ENCODE measurements at places on chromosomes 7 and 10.

DNA sequence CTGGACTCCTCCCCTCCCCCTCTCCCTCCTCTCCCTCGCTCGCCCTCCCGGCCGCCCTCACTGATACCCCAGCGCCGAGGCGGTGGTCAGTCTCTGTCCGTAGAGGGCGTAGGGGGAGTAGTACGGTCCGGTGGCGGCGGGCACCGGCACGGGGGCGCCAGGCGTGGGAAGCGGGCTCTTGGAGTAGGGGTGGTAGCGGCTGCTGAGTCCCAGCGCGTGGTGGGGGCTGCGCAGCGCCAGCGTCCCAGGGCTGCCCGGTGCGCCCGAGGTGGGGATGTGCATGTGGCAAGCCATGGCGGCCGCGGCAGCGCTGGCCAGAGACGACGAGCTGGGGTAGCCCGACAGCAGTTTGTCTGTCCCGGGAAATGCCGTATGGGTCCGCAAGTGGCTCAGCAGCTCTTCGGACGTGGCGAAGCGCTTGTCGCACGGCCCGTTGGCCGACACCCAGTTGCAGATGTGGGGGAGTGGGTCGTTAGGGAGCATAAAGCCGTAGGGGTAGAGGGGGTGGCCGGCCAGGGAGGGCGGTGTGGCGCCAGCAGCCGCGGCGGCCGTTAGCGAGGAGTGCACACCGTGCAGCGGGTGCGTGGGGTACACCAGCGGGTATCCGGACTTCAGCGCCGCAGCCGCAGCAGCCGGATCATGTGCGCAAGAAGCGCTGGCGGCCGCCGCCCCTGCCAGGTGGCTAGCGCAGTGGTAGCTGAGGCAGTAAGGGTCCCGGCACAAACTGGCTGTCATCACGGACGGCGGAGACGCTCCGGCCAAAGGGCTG lies 2.7 kb downstream of the ZNF503 start:
- DNase-seq: no peak

DNA sequence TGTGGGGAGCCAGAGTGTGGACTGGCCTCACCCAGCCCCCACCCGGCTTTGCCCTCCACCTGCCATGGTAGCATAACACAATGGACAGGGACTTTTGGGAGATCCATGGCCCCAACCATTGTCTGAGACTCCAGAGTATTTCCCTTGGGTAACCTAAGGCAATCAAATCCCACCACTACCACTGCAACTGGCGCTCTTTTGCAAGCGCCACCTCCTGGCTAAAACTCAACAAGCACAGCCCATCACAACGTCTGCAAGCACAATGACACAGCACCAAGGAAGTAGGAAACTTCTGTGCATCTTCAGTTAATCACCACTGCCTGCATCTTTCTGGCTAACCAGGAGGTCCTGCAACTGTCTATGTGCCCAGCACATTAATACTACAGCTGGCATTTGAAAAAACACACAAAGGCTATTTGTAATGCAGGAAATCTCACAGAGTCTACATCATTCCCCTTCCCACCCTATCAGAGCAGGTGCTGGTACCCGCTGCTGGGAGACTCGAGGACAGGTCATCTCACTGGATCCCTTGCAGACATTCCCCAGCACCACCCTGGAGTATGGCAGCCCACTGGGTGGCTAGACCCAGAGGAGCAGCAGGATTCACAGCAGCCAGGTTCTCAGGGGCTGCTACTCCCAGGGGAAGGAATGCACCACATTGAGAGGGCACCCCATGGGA lies 27.7 kb downstream of the ANKRD26 start:
- DNase-seq: no peak

DNA sequence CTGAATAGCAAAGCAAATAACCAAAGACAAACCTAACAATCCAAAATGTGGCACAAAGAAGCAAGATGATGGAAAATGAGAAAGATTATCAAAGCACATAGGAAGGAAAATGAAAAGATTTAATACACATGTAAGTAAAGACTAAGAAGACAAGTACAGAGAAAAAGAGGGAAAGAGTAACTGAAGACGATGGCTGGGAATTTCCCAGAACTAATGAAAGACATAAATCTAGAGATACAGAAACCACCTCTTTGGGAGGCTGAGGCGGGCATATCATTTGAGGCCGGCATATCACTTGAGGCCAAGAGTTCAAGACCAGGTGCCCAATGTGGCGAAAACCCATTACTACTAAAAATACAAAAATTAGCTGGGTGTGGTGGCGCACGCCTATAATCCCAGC lies 46.8 kb downstream of the CCDC6 start:
- DNase-seq: no peak

- no peak for DNase-seq
Observed at GRCh38 chr10:74483356-74483755, 332.3 kb downstream of the ADK start.

DNA sequence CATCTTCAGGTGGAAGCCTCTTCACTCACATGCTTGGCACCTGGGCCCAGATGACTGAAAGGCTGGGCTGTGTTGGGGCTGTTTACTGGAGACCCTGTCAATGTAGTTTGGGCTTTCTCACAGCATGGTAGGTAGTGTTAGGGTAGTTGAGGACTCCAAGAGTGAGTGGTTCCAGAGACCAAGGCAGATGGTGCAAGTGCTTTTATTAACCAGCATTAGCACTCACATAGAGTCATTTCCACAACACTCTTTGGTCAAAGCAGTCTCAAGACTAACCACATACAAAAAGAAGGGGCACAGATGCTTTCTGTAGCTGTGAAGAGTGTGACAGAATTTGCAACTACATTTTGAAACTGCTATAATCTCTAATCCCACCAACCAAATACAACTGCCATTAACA lies 135.0 kb downstream of the RTKN2 start:
- DNase-seq: no peak

GRCh38 chr7:159136013-159136412 lies 8.7 kb downstream of the VIPR2 start:
- no peak for DNase-seq

GRCh38 chr7:138188290-138188858 lies 112.1 kb downstream of the AKR1D1 start:
- no peak for DNase-seq

- no peak for DNase-seq
Observed at GRCh38 chr10:22370320-22370719, 25.0 kb downstream of the SPAG6 start.

DNA sequence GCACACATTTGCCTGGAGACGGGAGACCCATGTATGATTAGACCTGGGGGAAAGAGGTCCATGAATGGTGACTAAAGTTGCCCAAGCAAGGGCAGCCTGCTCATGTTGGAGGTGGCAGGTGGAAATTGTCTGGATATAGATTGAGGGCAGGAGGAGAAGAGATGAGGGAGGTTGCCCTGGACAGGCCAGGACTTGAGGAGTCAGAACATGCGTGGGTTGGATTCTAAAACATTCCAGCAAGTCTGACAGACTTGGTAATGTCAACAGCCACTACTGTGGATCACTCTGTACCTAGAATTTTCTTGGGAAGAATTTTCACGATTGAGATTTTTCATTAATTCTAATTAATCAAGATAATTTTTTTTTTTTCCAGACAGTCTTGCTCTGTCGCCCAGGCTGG lies 19.1 kb upstream of the SVOPL start:
- DNase-seq: no peak

GRCh38 chr10:103510046-103510685 lies 16.7 kb downstream of the NEURL1 start:
- no peak for DNase-seq
